NCI-H1092 (cell line): ENCODE measurements at places on chromosomes 2 and 18.

- DNase-seq: no peak
Observed at GRCh38 chr18:23761941-23762340, 72.7 kb downstream of the LAMA3 start.

- DNase-seq: no peak
Observed at GRCh38 chr18:31565782-31566512, 25.7 kb upstream of the TTR start.

DNA sequence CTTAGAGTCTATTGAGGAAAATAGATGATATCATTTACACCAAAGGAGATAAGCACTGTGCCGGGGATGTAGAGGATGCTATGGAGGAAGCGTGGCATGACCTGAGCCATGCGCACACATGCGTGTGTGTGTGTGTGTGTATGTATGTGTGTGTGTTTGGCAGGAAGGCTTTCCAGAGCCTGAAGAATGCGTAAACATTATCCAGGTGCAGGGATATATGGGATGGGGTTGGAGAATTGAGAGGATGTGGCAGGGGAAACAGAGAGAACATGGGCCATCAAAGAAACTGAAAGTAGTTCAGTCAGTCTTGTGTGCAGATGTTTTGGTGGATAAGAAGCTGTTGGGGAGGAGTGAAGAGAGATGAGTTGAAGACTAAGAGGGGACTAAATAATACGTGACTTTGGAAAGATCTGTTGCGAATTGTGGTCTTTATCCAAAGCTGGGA lies 9.3 kb upstream of the STAT1 start:
- no peak for DNase-seq

- DNase-seq: no peak
Observed at GRCh38 chr2:26729311-26729710, 34.8 kb upstream of the SLC35F6 start.

DNA sequence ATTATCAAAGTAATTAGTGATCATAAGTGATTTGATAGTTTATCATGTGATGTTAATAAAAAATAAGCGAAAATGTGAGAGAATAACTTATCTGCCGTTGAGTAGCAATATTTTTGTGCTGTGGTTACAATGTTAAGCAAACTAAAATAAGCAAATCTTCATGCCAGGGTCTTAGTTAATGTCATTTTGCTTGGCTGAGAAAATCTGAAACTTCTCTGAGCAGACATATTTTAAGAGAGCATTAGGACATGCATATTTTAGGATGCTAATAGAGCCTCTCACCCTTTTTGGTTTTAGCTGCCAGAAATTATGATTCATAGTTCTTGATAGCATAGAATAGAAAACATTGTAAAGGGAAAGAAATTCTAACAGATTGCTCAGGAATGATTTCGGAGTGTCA lies 233.5 kb upstream of the ZEB2 start:
- DNase-seq: no peak

DNA sequence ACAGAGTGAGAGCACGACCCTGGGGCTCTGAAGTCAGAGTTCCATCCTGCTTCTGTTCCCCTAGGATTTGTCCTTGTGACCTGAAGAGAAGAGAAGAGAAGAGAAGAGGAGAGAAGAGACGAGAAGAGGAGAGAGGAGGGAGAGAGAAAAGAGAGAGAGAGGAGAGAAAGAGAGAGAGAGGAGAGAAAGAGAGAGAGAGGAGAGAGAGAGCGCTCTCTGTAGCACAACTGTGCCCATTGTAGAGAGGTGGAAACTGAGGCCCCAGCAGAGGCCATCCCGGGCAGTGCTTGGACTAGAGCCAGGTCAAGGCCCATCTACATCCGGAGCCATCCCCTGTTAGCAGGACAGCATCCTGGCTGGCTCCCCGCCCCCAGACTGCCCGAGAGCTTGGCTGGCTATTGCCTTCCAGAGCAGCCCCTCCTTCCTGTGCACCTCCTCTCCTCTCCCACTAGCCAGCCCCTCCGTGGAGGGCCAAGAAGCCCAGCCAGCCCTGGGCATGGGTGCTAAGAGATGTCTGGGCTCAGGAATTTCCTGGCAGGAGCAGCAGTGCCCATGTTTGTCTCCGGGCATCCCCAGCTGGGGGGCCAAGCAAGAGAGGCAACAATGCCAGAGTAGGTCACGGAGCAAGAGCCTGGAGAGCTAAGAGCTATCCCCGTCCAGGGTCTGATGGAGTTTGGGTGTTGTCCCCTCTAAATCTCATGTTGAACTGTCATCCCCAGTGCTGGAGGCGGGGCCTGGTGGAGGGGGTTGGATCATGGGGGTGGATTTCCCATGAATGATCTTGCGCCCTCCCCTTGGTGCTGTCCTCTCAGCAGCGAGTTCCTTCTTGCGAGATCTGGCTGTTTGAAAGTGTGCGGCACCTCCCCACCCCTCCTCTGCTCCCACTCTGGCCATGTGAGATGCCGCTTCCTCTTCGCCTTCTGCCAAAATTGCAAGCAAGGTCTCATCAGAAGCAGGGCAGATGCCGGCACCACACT lies 18.2 kb upstream of the GPR55 start:
- DNase-seq: no peak

DNA sequence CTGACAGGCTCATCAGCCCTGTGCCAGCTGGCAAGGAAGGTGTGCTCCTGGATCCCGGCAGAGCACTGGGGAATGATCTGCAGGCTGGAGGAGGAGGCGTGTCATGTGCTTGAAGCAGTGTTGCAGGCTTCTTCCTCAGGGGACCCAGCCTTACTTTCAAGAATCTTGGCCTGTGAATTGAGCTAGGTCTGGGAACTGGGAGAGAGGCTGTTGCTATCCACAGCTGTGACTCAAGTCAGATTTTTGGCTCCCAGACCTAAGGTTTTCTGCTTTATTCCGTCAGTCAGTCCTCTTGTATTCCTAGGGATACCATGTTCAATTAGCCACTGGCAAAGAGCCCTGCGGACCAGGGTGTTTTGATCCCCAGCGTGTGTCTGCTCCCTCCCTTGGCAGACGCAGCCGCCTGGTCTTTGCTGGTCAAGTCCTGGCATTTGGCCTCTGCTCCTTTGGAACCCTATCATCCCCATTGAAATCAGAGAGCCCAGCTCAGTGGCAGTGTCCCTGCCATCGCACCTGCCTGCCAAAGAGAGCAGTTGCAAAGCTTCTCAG lies 32.4 kb downstream of the ASB1 start:
- DNase-seq: no peak

- no peak for DNase-seq
Observed at GRCh38 chr2:174836377-174836994, 72.2 kb upstream of the CHRNA1 start.

- DNase-seq: no peak
Observed at GRCh38 chr2:236940916-236941520, 144.7 kb upstream of the COPS8 start.
